CD8-positive, alpha-beta T cell (primary cell): ENCODE measurements at places on chromosomes 6 and 20. TPM values are rescaled to one million over a fixed set of nuclear protein-coding genes. Genes with fewer than 3 reads are reported as not detected.

GRCh38 chr6:148431413-148431812 lies 88.8 kb downstream of the SASH1 start:
- no peak for DNase-seq

DNA sequence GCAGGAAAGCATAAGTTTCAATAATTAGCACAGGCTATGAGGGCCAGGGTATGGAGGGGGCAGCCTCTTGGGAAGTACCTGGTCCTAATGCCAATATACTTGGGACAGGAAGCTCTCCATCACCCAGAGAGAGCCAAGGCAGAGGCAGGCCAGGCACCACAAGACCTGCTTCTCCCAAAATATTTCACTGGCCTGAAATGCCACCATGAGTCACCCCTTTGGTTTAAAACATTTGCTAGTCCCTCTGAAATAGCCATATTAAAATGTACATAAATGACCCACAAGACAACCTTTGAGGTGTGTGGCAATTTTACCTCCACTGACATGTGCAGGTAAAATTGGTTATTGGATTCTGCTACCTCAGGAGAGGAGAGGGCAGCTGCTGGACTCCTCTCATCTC lies 23.4 kb upstream of the SCUBE3 start:
- no peak for DNase-seq

The PSMA7 gene
- 179 TPM for total RNA-seq

The THBS2 gene
- total RNA-seq = not detected

GRCh38 chr6:168756009-168756634 lies 315.1 kb downstream of the SMOC2 start:
- no peak for DNase-seq

GRCh38 chr20:23291575-23292240 lies 58.9 kb upstream of the NXT1 start:
- no peak for DNase-seq

The IP6K3 gene
- not detected for total RNA-seq

DNA sequence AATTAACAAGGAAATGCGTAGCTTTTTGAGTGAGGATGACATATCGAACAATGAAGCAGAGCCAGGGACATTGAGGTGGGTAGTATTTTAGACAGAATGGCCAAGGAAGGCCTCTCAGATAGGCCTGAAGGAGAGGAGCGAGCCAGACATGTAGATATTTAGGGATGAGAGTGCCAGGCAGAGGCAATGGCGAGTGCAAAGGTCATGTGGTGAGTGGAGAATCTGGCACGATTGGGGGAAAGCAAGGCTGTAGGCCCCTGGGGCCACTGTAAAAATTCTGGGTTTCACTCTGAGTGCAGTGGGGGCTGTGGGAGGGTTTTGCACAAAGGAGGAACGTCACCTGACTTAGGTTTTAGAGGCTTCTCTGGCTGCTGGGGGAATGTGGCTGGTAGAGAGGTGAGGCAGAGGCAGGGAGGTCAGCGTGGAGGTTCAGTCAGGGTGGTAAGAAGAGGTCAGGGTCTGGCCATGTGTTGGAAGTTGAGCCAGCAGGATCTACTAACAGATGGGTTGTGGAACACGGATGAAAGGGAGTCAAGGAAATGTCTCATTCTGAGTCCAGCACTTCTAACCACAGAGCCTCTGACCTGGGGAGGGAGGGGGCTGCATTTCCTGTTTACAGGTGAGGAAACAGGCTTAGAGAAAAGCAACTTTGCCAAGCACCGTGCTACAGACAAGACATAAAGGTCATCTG lies 11.3 kb downstream of the SIRPA start:
- no peak for DNase-seq

The CENPB gene
- 24.1 TPM for total RNA-seq

The SASH1 gene
- not detected for total RNA-seq

GRCh38 chr6:155327326-155328073 lies 13.2 kb upstream of the TFB1M start:
- DNase-seq = no peak

- DNase-seq = no peak
Measured at GRCh38 chr20:11540558-11540957, 377.1 kb upstream of the BTBD3 start.

The SLC22A2 gene
- total RNA-seq = not detected

GRCh38 chr6:143270026-143270425 lies 180.5 kb downstream of the ADAT2 start:
- no peak for DNase-seq

GRCh38 chr6:49918787-49919186 lies 45.2 kb downstream of the DEFB114 start:
- DNase-seq = no peak
